ENCODE measurements at places on chromosomes 5 and 9. TPM values are rescaled to one million over a fixed set of nuclear protein-coding genes. Genes with fewer than 3 reads are reported as not detected.

ZNF462 gene
- total RNA-seq: 18.1 TPM

KCNV2 gene
- not detected for total RNA-seq

ADGRD2 gene
- total RNA-seq: not detected

GRCh38 chr5:78364005-78364404 is 3.6 kb downstream of the SCAMP1 start:
- H3K36me3 ChIP-seq: no peaks in the 10 kb centered on the region
- no peak overlapping the region for H3K27ac ChIP-seq
- DNase-seq: no peak
- H3K4me1 ChIP-seq: peaks cover 15% of the 10 kb centered on the region

DNA sequence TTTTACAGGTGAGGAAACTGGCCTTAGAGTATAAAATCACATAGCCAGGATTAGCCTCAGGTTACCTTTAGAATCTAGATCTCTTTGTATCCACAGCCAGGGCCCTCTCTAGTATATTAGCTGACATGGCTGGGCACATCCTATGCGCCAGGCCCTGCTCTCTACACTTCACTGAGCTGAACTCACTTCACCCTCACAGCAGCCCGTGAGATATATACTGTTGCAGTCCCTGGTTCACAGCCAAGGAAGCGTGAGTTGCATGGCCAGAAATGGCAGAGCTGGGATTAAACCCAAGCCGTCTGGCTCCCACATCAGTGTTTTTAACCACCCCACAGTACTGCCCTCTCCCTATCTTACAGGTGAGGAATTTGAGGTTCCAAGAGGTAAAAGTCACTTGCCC is 58.4 kb downstream of the DAB2IP start:
- no peak overlapping the region for H3K4me3 ChIP-seq
- no peak overlapping the region for H3K27ac ChIP-seq
- no peaks in the 10 kb centered on the region for H3K36me3 ChIP-seq
- DNase-seq: no peak
- H3K27me3 ChIP-seq: no peaks in the 10 kb centered on the region

DNA sequence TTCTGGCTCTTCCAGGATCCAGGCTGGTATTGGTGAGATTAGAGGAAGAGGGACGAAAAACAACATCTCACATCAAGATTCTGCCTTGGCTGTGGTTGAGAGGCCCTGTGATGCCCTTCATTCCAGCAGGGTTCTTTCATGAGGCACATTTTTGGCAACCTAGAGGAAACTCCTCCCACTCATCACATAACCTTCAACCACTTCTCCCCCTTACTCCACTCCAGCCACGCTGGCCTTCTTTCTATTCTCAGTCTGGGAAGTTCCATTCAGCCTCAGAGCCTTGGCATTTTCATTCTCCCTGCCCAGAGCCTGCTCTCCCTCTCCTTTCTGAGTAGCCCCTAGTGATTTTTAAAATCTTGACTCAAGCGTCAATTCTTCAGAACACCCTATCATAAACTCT is 337.5 kb downstream of the ZSWIM6 start:
- no peaks in the 10 kb centered on the region for H3K36me3 ChIP-seq
- H3K4me1 ChIP-seq: peaks cover 6% of the 10 kb centered on the region
- H3K27ac ChIP-seq: no peak overlapping the region

- H3K27ac ChIP-seq: peak overlapping the region; percentile 53
- DNase-seq: no peak
- no peaks in the 10 kb centered on the region for H3K27me3 ChIP-seq
- H3K36me3 ChIP-seq: peaks cover 44% of the 10 kb centered on the region
Observed at GRCh38 chr5:140647042-140647419, 399 bp downstream of the NDUFA2 start.

- DNase-seq: no peak
- H3K4me3 ChIP-seq: no peak overlapping the region
- no peaks in the 10 kb centered on the region for H3K36me3 ChIP-seq
- peaks cover 20% of the 10 kb centered on the region for H3K4me1 ChIP-seq
- peak overlapping the region; percentile 79 for H3K27ac ChIP-seq
Observed at GRCh38 chr5:93184041-93184440, 397.0 kb downstream of the NR2F1-AS1 start.

GRCh38 chr5:61397238-61397637 is 65.2 kb downstream of the ZSWIM6 start:
- DNase-seq: no peak
- no peaks in the 10 kb centered on the region for H3K36me3 ChIP-seq
- no peaks in the 10 kb centered on the region for H3K27me3 ChIP-seq
- peaks cover 4% of the 10 kb centered on the region for H3K4me1 ChIP-seq
- no peak overlapping the region for H3K4me3 ChIP-seq

All from HCT116 (cell line).